ENCODE measurements at places on chromosomes 2 and 18.

DNA sequence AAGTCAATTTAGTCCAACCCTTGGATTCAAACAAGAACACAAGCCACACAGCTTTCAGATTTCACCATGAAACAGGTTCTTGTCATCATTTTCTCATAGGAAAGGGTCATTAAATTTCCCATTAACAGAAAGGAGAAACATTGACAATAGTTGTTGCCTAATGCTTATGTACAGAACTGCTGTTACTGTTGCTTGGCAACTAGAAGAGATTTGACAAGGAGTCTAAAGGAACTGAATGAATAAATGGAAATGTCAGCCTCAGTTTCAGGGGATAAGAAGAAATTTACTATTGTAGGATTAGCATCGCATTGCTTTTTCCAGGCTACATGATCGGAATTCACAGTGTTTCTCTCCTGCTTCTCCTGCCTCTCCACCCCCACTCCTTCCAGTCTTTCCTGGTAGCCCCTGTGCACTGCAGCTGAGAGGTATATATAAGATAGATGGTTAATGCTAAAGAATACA, 90.3 kb downstream of the SPATS2L start:
- DNase-seq, result no peak

GRCh38 chr2:109128048-109128615, 873 bp upstream of the SH3RF3 start:
- DNase-seq, result peak; percentile 70

DNA sequence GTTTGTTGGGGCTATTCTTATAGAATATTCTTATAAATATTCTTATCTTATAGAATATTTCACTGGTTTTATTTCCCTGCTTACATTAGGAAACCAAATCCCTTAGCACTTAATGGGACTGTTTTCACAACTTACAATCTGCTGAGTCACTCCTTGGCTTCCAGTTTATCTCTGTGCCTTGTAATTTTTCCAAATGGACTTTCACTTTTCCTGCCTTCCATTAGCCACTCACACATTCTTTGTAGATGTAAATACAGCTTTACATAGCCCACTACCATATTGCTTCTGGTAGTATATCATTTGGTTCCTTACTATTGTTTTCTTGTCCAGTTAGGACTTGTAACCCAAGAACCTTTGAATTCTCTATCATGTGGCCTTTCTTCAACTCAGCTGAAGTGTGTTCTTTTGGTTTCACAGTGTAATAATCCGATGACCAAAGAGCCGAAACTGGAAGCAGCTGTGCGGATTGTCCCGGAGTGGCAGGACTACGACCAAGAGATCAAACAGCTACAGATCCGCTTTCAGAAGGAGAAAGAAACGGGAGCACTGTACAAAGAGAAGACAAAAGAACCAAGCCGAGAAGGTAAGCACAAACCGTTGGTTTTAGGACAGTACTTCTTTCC, 96.1 kb downstream of the UGGT1 start:
- no peak for DNase-seq

DNA sequence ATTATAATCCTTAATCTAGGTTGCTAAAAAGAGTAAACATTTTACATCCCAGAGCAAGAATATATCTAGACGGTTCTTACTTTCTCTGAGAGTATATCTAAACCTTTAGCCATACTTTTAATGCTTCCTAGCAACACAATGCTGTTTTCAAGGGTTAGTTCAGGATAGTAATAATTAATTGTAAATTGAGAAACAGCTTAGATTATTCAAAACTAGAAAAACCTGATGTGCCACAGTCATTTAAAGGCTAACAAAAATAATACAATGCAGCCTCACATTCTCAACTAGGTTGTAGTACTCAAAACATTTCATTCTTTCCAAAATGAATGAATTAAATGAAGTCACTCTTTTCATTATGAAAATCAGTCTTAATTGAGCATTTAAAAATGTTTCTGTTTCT, 103.2 kb upstream of the OTX1 start:
- DNase-seq, result no peak

DNA sequence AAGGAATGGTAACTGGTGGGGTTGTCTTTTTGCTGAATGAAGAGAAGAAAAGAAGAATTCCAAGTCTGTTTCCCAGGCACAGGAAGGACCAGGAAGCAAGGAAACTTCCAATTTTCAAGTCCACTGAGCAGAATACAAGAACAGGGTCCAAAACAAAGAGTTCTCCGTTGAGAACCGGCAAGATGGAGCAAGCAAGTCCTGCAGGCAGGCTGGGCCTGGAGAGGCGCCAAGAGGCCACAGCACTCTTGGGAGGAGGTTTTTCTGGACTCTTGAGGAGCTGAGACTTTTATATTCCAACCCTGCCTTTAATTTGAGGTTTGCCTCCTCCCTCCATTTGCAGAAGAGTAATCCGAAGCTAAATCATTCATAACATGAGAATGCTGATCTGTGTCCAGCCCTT, 224.5 kb downstream of the IKZF2 start:
- DNase-seq, result no peak

DNA sequence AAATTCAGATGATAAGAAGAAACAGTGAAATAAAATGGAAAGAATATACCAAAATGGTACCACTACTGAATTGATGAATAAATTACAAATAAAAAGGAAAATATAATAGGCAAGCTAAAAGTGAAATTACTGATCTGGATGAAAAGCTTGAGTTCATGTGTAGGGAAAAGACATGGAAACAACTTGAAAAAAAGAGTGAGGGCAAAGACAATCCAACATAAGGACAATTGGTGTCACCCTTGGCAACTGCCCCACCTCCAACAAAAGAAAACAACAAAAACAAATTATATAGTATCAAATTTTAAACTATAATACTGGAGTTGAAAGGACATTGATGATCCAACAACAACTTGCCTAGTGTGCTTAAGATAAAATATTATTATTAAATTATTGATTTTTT, 37.6 kb downstream of the PPP1R1C start:
- DNase-seq, result no peak

GRCh38 chr18:46696268-46696667, 39.2 kb upstream of the LOXHD1 start:
- no peak for DNase-seq

- no peak for DNase-seq
Observed at GRCh38 chr2:232880764-232881351, 10.8 kb downstream of the SNORC start.

DNA sequence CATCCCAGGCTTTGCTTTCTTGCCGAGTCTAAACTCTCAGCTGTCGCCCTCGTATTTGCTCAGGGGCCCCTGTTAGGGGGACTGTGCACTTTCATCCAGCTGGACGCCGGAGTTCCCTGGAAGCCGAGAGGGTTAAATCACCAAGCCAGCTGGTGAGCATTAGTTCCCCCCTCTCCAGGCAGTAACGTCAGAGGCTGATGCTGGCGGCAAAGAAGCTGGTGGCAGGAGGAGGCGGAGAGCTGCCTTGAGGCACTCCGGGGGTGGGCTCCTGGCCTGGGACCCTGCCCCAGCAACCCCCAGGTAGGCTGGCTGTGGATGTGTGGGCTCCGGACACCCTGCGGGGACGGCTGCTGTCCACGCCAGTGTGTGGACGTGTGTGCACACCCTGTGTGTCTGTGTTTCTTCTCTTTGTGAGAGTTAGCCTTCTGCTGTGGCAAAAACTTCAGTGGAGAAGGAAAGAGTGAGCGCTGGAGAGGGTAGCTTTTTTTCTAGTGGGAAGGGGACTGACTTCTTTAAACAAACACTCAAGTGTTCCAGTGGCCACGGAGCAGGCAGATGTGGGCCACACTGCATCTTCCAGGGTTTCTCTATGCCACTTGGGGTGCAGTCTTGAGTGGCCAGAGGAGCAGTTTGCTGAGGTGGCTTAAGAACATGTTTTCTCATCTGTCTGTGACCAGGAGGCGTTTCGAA, 84.7 kb downstream of the GLI2 start:
- DNase-seq, result peak; percentile 6

- DNase-seq, result no peak
Observed at GRCh38 chr2:239522002-239522739, 121.4 kb upstream of the HDAC4 start.

DNA sequence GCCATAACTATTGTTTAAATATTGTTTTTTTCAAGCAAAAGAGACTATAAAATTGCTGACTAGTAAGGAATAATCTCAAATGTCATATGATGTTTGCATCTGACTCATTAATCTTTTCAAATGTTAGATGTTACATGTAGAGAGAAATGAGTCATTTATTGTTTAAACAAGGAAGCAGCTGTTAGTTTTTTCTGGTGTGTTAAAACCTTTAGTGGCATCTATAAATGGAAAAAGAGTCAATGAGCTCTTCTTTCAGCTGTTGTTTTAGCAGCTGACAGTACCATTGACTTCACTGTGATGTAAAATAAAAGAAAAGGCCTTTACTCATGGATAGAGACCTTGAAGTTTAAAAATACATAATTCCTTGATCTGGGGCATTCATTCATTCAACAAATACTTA, 1.8 kb upstream of the KLHL41 start:
- peak; percentile 84 for DNase-seq

DNA sequence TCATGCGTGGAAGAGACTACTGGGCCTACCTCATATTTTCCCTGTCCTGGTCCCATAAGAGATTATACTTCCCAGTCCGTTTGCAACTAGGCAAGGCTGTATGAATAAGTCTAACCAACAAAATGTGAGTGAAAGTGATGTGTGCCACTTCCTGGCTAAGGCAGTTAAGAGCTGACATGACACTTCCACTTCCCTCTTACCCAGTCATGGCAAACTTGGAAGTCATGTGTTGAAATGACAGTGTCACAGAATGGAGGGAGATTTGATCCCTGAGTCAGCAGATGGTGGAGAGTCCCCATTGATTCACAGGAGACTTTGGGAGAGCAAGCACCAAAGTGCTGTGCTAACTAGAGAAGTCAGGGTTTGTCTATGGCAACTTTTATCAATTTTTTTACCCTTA, 36.4 kb downstream of the TACR1 start:
- DNase-seq, result no peak

DNA sequence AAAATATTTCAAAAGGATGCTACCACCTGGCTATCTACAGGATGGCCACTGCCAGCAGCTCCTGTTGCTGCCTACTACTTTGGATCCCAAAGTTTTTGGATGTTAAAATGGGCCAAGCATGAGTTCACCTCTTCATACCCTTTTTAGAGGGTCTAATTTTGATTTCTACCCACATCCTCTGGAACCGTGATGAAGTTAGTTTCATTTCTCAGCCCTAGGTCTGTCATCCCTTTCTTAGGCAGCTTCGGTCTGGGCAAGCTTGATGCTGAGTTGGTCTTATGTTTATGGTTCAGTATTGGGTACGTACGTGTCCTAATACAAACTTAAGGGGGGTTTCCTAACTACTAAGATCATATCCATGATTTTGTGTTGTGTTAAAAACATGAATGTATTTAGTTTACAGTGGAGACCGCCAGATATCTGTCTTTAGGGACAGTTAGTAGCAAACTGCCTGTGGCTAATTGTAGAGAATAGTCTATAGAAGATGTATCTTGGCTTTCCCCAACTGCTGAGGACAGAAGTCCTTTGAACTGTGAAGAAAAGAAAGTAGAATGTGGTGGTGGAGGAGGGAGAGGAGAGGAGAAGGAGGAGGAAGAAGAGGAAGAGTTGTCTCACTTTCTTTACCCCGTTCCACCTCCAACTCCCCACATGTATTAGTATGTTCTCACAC, 184.9 kb downstream of the UBE2E3 start:
- no peak for DNase-seq

DNA sequence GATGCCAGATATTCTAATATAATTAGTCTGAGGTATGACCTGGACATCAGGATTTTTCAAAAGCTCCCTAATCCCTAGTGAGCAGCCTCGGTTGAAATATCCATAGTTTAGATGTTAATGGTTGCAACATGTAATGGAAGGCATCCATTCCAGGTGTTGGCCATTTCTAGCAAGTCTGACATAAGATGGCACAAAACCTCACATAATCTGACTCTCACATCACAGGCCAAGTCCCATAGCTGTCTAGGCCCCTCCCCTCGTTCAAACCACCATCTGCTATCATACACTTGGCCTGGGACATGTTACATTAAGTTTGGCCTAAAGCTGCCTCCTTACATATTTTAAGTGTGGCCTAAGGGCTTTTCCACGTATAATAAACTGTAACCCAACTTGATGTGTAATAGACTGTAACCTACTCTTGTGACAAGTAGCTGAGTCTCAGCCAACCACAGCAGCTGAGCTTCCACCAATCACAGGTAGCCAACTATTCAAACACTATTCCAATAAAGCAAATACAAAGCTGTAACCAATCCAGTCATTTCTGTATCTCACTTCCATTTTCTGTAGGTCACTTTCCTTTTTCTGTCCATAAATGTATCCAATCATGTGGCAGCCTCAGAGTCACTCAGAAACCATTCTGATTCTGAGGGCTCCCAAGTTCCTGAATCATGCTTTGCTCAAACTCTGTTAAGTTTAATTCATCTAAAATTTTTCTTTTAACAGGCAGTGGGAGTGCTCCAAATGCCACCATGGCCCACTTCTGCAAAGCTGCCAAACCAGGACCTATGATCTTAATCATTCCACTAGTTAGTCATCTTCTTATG, 59.4 kb downstream of the ADD2 start:
- DNase-seq, result no peak

- DNase-seq, result peak; percentile 83
Observed at GRCh38 chr18:57561728-57562423, 24.6 kb downstream of the FECH start.

GRCh38 chr18:22485808-22486244, 68.1 kb upstream of the CTAGE1 start:
- DNase-seq, result no peak

DNA sequence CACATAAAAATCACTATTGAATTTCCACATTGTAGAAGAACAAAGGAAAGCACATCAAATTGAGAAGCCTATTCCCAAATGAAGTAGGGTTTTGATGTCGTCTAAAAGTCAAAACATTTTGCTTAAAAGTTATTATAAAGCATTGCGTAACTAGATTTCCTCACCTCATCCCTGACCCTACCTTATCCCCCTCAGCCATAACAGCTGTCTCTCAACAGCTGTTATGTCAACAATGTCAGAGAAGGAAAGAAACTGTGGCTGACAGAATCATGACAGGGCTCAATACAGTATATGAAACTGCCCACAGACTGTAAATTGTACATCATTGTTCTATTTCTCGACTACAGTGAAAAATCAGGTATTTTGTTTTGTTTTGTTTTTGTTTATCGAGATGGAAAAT, 63.0 kb upstream of the ACVR1C start:
- DNase-seq, result no peak

GRCh38 chr2:72325592-72326422, 178.1 kb upstream of the CYP26B1 start:
- DNase-seq, result no peak

DNA sequence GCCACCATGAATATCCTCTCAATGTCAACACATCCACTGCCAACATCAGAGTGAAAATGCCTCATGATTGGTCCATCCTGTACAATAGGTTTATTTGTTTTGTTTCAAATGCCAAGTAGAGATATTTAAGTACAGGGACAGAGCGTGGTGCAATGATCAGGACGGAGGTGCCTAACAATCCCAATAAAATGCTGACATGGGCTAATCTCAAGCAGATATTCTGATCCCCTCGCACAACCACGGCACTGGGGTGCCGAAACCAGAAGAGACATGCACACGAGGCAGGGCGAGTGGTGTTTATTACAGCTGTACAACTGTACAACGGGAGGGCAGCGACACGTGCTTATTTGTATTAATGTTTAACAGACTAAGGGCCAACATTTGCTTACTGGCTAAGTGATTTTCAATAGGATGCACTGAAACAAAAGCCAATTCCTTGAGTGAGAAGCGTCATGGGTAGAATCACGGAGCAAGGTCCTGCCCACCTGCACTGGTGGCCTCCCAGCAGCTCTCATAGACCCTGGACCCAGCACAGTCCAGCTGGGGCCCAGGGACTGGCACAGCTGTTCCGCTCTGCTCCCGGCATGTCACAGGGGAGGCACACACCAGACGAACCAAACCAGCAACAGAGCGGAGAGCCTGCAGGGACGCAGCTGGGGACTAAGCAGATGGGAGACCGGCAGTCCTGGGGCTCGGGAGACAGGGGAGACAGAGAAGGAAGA, 101.4 kb downstream of the HDAC4 start:
- no peak for DNase-seq

Measured in NCI-H69 (cell line).